Activated CD8-positive, alpha-beta memory T cell treated with anti-CD3 and anti-CD28 coated beads for 1 hour (primary cell): ENCODE measurements at places on chromosomes 6 and 20.

GRCh38 chr6:131000544-131000943, 62.5 kb downstream of the EPB41L2 start:
- no peak for DNase-seq

GRCh38 chr20:38295811-38296210, 8.1 kb upstream of the BPI start:
- DNase-seq, result no peak

GRCh38 chr6:36353411-36353915, 16.8 kb upstream of the BNIP5 start:
- DNase-seq, result no peak

DNA sequence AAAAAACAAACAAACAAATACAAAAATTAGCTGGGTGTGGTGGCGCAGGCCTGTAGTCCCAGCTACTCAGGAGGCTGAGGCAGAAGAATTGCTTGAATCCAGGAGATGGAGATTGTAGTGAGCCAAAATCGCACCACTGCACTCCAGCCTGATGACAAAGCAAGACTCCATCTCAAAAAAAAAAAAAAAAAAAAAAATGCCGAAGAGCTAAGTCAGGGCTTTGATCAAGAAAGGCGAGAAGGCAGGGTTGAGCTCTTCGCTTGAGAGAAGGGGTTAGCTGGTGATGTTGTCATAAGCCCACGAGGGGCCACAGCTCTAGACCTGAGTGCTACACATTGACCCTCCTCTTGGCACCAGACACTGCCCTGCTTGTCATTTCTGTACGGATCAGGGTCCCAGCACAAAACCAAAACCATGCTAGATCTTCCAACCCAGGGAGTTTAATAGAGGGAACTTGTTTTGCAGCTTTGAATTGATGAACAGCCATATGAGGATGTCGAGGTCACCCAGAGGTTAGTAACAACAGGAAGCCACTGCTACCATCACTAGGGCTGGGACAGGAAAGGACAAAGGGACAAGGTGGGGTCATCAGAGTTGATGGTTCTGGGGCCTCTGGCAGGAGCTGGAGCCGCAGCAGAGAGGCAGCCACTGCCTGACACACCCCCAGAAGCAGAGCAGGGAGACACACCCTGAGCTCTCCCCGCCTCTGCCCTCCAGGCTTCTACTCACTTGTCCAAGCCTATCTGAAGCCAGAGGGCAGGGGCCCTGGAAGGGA, 122.7 kb downstream of the SNX5 start:
- no peak for DNase-seq

DNA sequence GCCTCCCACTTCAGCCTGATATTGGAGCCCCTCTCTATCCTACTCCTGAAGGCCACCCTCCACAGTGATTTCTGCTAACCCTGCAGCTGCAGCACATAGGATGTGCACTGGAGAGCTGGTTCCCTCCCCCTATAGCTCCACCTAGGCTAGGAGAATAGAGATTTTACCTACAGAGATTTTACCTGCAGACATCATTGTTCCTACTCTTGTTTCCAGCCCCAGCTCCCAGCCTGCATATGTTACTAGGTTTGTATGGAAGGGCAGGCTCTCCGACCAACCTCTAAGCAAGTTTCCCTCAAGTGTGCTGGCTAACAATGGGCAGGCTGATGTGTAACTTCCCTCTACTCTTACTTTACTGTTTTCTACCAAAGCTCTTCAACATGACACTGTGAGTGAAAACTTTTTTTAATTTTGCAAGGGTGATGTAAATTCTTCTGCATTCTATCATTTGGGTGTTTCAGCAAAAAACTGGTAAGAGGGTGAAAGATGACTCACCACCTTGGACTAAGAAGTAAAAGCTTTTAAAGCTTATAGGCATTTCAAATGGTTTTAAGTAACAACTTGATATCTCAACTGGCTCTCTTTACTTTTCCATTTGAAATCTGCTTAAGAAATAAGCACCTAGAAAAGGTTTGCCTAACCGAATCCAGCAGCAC, 106.8 kb downstream of the CDK19 start:
- DNase-seq, result no peak

DNA sequence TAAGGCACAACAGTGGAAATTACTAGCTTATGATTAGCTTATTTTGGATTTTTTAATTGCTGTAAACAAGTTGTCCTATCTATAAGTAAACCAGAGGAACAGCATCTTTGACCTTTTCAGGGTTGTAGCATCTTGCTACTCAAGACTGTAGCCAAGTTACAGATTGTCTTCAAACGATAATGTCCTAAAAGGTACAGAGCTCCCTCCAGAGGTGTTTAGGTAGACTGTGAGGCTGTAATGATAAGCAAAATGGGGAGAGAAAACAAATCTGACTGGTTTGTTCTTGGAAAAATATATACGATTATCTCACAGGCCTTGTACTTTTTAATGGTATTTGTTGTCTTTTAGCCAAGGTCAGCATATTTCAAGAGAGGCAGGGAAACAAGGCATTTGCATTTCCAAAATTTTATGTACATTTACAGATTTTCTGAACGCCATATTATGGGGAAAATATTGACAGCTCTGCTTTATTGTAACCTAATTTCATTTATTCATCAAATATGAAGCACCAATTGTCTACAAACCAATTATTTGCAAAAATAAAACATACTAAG, 273.4 kb downstream of the MEI4 start:
- no peak for DNase-seq

GRCh38 chr20:39049148-39049547, 87.0 kb downstream of the DHX35 start:
- DNase-seq, result no peak

GRCh38 chr6:42071881-42072583, 21.7 kb downstream of the TAF8 start:
- no peak for DNase-seq
